Stimulated activated CD8-positive, alpha-beta memory T cell treated with anti-CD3 and anti-CD28 coated beads, Interleukin-2, amount 100 ng/mL, for 48 hours (primary cell): ENCODE measurements at places on chromosomes 12 and 14.

- no peak for DNase-seq
Measured at GRCh38 chr12:49982246-49983087, 9.7 kb downstream of the AQP6 start.

DNA sequence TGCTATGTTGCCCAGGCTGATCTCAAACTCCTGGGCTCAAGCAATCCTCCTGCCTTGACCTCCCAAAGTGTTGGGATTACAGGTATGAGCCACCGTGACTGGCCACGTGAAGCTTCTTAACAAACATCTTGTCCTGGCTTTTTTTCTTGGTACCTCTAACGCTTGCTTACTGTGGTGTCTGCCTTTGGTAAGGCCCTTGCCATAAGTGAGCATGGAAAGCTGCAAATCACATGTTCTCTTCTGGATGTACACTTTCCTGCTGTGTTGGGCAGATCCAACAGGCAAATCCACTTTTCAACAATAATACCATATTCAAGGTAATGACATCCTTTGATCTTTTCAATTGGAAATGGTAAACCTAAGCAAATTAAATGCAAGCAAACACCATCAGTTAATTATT, 54.6 kb downstream of the ARF6 start:
- DNase-seq, result no peak

DNA sequence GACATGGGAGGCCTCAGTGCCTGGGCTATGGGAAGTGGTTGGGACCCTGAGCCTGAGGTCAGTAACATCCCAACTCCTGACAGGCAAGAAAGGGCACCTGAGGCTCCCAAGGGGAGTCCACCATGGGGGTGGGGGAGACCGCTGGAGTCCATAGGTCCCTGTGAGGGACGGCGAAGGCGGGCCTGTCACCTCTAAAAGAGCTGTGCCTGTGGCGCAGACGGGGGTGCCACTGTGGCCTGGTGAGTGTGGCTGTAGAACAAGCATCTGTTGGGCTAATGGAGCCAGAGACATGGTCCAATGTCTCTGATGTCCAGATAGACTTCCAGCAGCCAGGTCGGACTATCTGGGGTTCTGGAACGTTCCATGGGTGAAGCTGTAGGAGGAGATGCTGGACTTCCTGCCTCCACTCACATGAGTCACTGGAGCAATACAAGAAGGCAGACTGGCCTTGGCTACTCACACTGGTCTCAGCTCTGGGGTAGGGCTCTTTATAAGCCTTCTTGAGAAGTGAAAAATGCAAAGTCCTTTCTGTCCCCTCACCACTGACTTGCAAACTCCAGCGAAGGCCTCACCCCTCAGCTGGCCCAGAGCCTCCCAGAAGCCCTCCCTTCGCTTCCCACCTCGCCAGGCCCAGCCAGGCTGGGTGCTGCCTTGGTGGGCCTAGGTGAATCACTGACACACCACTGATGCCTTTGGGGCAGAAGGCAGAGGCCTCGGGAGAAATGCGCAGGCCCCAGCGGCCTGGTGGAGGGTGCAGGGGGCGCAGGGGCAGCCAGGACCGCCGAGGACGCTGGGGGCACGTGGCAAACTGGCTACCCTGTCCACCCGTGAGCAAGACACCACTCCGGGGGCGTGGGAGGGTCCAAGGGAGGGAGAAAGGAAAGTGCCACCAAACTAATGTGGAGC, 1.1 kb upstream of the TRAF3 start:
- DNase-seq, result no peak

- no peak for DNase-seq
Measured at GRCh38 chr12:56486694-56487093, 1.3 kb downstream of the GLS2 start.

- DNase-seq, result no peak
Measured at GRCh38 chr14:23910101-23910875, 43.3 kb upstream of the DHRS4 start.

DNA sequence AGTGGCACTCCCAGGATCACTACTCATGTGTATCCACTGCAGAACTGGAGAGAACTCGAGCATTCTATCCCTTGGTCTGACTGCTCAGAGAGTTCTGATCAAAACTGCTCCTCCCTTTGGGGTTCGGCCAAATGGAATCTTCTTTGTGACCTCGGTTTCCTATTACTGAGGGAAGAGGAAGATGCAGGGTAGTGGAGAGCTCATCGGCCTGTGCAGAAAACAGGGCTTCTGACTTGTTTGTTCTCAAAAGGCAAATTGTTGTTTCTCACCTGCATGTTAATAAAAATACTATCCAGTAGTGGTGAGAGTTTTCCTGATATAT, 17.1 kb upstream of the AKAP6 start:
- DNase-seq, result no peak
